Common myeloid progenitor, CD34-positive (primary cell): ENCODE measurements at places on chromosomes 1 and 21.

GRCh38 chr1:208526613-208527125 is 282.5 kb upstream of the PLXNA2 start:
- DNase-seq, result no peak

- DNase-seq, result no peak
These were observed 133.6 kb downstream of the TGFBR3 start for GRCh38 chr1:91752324-91752723.

DNA sequence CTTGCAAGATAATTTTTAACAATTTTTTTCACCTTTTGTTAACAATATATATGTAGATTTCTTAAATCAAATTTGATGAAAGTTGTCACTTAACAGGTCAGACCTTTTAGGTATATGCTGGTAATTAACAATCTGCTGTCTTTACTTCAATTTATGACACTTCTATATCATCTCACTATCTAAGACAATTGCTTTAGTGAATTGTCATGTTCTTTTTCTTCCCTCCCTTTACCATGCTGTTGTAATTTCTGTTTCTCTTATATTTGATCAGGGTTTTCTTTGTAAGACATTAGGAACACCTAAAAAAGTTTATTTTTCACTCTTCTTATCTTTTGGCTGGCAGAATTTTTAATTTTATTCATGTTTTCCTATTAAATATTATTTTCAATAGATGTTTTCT is 2.0 kb downstream of the IFI16 start:
- DNase-seq, result no peak

- DNase-seq, result no peak
These were observed 12.3 kb downstream of the ZRANB2 start for GRCh38 chr1:71068325-71069240.

DNA sequence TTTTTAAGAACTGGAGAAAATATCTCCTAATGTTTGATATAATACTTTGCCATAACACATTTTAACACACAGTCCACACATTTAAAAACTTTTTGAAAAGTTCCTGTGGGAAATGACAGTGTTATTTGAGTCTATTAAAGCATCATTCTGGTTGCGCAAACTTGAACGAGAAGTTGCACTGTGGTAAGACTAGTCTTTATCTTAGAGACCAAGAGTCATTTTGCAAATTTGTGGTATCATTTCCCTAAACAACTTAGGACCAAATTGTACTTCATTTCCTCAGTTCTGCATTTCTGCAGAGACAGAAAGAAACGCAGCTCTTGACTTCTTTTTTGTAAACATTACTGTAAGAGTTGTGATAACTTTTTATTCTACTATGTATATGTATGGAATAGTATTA is at the start of gene RGS18:
Gene RGS18, plus strand, starts transcription at position 282 of the 400 bp plus-strand sequence. CDS start 176 bp downstream, outside the sequence.
- DNase-seq, result peak; percentile 91

DNA sequence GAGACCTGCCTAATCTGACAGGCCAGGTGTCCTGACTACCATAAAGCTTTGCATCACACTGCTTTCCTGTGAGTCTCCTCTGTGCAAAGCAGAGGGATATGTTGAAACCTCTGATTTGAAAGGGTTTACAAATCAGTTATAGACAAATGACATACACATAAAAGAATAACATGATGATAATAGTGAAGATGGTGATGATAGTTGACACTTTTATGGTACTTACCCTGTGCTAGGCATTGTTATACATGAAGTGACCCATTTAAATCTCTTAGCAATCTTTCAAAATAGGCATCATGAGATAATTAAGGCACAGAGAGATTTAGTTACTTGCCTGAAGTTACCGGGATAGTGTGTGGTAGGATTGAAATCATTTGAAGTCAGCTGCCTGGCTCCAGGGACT is 34.1 kb upstream of the PKN2 start:
- DNase-seq, result no peak

GRCh38 chr1:44314452-44314851 is 40.6 kb downstream of the ERI3 start:
- DNase-seq, result no peak

DNA sequence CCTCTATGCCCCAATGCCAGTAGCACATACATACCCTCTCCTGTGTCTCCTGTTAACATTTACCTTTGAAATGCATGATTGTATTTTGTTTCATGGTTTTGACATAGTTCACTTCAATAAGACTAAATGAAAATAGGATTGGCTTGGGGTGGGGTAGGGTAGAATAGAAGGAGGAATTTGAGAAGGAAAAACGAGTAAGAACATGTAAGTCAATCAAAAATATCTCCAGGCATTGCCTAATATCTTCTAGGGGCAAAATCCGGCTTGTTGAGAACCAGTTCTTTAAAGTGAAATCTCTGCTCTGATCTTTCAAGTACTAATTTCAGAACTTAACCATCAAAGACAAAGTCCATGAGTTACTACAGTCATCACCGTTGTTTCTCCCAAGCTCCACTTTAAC is 31.8 kb upstream of the RGS2 start:
- DNase-seq, result no peak

DNA sequence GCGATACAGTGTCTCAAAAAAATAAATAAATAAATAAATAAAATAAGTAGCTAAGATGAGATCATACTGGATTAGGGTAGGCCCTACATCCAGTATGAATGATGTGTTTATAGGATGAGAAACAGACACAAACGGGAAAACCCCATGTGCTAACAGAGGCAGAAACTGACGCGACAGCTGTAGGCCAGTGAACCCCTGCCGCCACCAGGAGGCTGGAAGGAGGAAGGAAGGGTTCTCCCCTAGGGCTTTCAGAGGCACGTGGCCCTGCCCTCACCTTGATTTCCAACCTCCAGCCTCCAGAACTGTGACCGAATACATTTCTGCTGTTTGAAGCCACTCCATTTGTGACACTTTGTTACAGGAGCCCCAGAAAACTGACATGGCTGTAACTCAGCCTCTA is 38.5 kb downstream of the CHD5 start:
- DNase-seq, result peak; percentile 77

GRCh38 chr1:156245451-156246232 is 2.2 kb downstream of the PAQR6 start:
- peak; percentile 59 for DNase-seq

DNA sequence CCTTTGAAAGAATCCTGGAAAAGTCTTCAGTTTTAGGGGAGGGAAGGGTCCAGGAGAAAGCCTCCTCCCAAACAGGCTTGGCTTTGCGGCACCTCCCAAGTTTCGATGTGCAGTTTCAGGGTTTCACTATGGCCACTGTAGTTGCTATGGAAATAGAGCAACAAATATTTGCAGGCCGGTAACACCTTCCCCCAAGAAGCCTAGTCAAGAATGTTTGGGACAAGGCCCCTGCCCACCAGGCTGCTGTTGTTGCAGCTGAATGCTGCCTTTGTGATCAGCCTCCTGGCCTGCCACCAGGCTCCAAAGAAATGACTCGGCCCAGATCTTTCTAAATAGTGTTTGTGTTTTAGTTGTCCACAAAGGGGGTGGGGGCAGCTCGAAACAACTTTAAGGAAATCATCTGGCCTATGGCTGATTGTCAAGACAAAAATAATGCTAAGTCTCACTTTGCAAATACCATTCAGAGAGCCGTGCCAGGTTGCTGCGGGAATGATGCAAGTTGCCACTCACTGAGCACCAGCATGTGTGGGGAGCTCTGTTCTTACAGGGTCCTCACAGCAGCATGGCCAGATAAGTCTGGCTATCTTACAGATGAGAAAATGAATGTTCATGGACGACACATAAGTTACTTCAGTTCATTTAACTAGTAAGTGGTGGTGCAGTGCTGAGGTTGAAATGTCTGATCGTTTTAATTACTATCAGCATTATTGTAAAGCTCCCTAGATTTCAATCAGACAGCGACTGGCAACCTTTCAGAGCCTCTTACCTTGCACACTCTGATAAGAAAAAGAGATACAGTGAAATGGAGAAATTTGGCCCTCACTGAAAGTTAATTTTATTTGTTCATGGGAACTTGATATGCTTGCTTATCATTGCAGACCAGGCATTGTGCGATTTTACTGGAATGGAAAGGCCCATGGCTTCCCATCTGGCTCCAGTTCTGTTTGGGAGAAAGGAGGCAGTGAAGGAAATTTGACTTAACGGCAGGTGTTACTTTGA is 91.2 kb upstream of the JUN start:
- DNase-seq, result no peak
